ENCODE measurements at places on chromosomes 6 and 20. TPM values are rescaled to one million over a fixed set of nuclear protein-coding genes. Genes with fewer than 3 reads are reported as not detected.
A peak's percentile ranks its signal among the peaks of the same experiment; 100 is the strongest.

- no peak for DNase-seq
Observed at GRCh38 chr6:2507521-2508037, 243.1 kb downstream of the MYLK4 start.

The PRSS35 gene
- polyA plus RNA-seq: 47.8 TPM

DNA sequence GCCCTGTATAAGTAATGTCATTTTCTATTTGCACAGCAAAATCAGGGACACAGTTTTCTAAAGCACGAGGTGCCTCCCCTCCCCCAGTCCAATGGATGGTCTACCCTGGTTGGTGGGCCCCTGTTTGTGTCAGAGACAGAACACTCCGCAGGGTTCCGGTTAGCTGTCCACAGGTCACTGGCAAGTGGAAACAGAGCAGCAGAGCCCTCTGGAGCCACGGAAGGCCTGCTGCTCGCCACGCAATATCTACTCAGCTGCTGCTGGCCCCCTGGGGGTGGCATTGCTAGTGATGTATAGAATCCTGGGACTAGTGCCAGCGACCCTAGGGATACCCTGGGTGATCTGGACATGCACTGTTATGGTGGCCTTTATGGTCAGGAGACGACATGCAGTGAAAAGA lies 50.4 kb downstream of the RIN2 start:
- no peak for DNase-seq

DNA sequence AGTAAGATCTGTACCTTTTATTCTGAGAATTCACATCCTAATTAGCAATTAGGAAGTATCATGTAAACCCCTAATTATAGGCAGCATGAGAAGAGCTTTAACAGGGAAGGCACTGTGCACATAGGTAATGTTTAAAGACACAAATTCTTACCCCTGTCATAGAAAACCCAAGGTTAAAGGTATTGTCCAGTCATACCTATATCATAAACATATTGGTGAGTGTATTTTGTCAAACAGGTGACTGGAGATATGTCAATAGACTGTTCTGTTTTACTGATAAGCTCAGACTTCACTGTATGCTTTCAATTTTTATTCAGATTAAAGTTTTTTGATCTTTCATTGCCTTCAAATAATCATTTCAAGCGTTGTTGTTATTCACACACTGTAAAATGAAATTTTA lies 43.8 kb downstream of the LGSN start:
- DNase-seq: no peak

The SLC17A1 gene
- 21.8 TPM for polyA plus RNA-seq

GRCh38 chr6:25556516-25556915 lies 95.5 kb upstream of the SCGN start:
- DNase-seq: peak; percentile 54

DNA sequence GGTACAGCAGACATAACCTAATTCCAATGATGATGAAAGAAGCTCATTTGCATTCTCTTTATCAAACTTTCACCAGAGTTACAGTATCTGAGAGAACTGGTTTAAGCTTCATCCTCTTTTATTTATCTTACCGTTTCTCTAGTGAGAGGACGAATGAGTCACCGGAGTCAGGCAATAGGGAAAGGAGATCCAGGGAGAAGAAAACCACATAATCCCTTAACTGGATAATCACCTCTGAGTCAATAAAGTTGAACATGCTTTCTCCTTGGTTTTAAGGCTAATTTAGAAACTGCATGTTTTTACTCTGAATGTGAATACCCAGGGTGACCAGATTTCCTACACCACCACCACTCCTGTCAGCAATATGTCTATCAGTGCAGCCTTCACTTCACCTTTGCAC lies 313.7 kb upstream of the TBX18 start:
- no peak for DNase-seq

DNA sequence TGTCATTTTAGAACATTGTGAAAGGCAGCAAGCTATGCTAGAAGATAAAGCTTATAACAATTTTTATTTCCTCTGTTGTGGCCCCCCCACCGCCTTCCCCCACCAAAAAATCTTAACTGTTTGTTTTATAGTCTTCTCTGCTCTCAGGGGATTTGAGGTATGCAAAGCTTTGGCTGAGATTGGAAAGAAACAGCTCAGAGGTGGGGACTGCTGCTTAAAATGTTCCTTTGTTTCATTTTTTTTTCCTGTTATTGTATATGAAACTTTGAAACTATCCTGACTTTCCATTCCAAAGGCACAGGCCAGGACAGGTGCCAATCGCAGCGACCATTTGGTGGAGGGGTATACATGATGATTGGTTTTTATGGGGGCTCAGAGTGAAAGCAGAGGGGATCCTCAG lies 114.7 kb upstream of the PHACTR1 start:
- no peak for DNase-seq

GRCh38 chr6:92364948-92365541 lies 1054.3 kb downstream of the EPHA7 start:
- no peak for DNase-seq

DNA sequence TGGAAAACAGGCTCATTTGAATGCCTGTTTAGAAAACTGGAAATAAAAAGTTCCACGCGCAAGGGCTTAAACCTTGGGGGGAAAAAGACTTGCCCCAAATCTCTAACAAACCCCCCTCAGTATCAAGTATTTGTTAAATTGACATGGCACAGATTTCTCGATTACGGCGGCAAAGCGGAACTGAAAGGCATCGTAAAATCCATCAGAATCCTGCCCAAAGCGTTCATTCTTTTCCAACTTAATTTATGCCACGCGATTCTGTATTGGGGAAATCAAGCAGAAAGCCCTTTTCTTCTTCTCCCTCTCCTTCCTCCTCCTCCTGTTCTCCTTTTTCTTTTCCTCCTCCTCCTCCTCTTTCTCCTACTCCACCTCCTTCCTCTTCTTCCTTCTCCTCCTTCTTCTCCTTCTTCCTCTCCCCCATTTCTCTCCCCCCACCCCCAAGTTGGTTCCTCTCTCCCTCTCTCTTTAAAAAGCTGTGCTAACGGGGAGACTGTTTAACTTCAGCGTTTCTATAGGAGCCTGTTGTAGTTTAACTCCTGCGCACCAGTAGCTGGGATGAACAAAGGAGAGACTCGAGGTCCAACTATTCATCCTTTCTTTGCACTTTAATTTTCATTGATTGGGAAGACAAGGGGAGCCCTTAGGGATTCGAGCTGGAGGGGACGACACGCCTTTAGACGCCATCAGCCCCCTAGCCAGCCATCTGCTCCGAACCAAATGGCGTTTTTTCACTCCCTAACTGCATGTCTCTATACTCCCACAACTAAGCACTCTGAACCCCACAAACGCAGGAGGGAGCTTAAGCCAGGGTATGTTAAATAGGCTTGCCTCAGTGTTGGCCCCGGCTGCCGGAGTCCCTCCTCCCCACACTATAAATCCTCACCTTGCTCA lies 2.7 kb upstream of the DLL1 start:
- no peak for DNase-seq

DNA sequence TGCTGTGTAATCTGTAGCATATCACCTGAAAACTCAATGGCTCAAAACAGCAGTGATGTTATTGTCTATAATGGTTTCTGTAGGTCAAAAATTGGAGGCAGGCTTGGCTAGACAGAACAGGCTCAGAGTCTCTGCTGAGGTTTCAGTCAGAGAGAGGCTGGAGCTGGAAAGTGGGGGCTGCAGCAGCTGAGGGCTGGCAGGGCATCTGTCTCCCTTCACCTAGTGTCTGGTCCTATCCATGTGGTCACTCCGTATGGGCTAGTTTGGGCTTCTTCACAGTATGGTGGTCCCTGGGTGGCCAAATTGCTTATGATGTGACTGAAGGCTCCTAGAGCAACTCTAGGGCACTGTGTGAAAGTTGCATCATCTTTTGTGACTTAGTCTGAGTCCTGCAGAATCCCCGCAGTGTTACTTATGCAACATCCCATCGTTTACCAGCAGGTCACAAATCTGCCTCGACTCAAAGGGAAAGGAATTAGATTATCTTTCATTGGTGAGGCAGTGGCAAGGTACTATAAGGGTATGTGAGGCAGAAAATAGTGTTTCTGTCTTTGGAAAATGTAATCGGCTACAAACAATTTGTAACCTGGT lies 497.0 kb downstream of the EPHA7 start:
- no peak for DNase-seq

DNA sequence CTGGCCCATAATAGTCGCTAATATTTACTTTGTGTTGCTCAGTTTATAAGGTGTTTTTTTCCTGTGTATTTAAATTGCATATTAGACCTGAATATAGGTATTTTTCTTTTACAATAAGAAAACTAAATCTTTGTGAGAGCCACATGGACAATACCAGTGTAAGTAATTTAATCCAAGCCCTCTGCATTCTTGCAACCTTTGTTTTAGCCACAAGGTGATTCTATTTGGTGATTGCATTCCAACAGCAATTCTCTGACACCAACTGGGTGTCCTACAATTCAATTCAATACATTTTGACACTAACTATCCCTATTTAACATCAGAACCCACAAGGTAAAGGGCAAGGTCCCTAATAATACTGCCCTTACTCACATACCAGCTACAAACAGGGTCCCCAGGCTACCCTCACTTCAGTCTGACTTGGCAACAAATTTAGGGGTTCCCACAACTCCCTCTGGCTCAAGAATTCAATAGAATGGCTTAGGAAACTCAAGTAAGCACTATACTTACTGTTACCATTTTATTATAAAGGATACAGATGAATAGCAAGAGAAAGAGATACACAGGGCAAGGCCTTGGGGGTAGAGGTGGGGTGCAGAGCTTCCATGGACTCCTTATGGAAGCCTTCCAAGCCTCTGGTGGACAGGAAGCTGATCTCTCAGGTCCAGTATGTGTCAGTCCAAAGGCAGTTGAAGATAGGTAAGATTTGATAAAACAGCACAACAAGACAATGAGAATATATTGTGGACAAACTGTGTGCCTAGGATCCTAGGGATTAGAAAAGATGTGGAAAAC lies 169.3 kb downstream of the CD83 start:
- DNase-seq: no peak

DNA sequence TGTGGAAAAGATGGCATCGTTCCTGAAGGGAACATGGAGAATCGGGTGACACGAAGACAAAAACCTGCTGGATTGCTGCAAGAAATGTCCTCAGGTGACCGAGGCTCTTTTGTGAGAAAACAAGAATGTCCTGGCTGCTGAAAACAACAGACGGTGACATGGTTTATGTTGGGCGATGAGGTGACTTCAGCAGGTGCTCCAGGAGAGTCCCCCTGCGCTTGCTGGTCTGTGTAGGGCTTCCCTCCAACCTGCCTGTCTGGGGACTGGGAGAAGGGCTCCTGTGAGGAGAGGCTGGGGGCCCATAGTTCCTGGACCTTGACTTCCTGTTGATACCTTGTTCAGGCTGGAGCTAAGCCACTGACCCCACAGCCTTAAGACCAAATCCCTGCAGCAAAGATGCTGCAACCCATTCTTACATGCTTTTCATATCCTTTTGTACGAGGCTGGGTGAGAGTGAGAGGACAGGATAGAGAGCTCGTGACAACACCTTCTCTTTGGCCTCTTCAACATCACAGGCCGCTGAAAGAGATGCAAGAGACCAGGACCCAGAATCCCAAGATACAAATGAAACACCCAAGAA lies 134.8 kb downstream of the CD83 start:
- no peak for DNase-seq

DNA sequence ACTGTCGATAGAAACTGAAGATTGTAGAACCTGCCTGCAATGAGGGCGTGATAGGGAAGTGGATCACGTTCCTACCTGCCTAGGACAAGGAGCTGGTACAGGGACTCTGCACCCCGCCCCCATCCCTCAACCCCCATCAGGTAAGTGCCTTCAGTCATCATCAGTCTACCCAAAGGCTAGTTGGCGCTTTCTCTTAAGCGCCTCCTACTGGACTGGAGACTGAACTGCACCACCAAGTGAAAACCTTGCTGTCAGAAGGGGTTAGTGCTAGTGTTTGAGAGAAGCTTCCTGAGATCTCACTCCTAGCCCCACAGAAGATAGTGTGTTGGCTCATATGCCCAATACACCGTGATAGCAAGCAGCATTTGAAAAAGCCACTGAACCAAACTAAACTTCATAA lies 706.5 kb upstream of the MAN1A1 start:
- no peak for DNase-seq

- no peak for DNase-seq
Observed at GRCh38 chr6:16747232-16748024, 13.8 kb downstream of the ATXN1 start.

DNA sequence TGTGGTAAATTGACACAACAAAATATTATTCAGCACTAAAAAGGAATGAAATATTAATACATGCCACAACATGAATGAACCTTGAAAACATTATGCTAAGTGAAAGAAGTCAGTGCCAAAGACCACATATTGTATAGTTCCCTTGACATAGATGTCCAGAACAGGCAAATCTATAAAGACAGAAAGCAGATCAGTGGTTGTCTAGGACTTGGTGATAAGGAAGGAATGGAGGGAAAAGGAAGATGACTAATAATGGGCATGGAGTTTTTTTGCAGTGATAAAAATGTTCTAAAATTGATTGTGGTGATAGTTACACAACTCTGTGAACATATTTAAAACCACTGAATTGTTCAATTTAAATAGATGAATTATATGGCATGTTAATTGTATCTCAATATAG lies 32.5 kb downstream of the TBX18 start:
- DNase-seq: no peak

The PSMF1 gene
- 136 TPM for polyA plus RNA-seq

DNA sequence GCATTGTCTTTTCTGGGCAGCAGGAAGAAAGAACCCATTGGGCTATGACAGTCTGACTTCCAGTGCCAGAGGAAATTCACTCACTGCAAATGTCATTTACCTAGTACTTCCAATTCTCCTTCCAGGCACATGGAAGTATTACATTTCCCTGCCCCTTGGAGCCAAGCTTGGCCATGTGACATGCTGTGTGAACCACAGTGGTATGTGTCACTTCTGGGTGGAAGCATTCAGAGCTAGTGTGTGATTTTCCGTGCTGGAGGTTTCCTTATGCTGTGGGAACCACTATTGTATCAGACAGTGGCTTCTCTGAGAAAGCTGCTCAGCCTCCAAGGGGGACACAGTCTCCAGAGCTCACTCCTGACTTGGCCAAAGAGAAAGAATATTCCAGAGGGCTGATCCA lies 387.6 kb downstream of the CDC5L start:
- no peak for DNase-seq

DNA sequence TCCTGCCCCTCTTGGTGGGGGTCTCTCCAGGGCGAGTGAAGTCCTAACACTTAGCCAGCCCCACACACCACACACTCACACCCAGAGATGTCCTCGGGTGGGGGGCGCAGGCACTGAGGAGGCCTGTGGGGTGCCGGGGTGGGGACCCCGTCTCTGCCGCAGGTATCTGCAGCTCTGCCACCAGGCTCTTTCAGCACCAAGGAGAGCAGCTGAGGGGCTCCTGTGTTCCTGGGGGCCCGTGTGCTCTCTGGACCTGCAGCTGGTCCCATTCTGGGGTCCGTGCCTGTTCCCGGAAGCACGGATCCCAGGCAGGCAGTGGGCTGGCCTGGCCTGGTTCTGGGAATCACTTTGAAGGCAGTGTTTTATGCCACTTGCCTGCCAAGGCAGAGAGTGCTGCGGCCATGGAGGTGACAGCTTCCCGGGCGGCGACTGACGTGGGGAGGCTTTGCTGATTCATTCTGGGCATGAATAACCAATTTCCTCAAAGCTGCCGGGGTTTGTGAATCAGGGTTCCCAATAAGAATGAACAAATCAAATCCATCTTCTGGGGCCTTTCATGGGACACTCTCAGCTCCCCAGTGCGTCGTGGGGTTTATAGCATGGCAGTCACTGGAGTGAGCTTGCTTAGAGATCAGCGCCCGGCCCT lies 54.4 kb upstream of the SLCO4A1 start:
- DNase-seq: no peak

The WFDC5 gene
- not detected for polyA plus RNA-seq

- no peak for DNase-seq
Observed at GRCh38 chr20:47350181-47350550, 6.3 kb downstream of the ZMYND8 start.

The SOBP gene
- polyA plus RNA-seq: 10.4 TPM

Data from right renal cortex interstitium (tissue), 3 donors.